Activated CD4-positive, alpha-beta memory T cell treated with anti-CD3 and anti-CD28 coated beads, Interleukin-2, amount 10 ng/mL, durations not matched to agents 7 days and 5 days (primary cell): ENCODE measurements at places on chromosomes 12 and 14. TPM values are rescaled to one million over a fixed set of nuclear protein-coding genes. Genes with fewer than 3 reads are reported as not detected.

The AMDHD1 gene
- 0.40 TPM for total RNA-seq

The GPR162 gene
- not detected for total RNA-seq

DNA sequence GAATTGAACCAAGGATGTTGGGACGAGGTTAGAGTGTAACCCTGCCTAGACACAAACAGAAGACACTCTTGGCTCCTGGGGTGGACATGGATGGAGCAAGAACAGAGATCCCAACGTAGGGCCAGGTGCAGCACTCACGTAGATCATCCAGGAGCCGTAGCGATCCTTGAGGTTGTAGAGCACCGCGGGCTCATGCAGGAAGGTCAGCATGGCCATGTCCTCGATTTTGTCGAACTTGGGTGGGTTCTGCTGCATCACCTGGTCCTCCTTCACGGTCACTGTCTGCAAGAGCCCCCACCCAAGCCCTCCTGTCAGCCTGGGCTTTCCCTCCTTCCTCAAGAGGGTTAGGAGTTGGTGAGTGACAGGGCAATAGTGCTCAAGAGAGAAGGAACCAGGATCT is 2.5 kb downstream of the MYH7 start:
- H3K36me3 ChIP-seq = no peaks in the 10 kb centered on the region
- no peak overlapping the region for H3K27ac ChIP-seq
- no peak for DNase-seq
- no peak overlapping the region for H3K4me3 ChIP-seq

The CHFR gene
- total RNA-seq = 78.7 TPM

The LBHD2 gene
- total RNA-seq = not detected

GRCh38 chr14:33709283-33709682 is 241.6 kb downstream of the EGLN3 start:
- no peaks in the 10 kb centered on the region for H3K4me1 ChIP-seq
- no peaks in the 10 kb centered on the region for H3K27me3 ChIP-seq
- no peak for DNase-seq
- no peak overlapping the region for H3K4me3 ChIP-seq
- no peak overlapping the region for H3K27ac ChIP-seq
- H3K36me3 ChIP-seq = no peaks in the 10 kb centered on the region

DNA sequence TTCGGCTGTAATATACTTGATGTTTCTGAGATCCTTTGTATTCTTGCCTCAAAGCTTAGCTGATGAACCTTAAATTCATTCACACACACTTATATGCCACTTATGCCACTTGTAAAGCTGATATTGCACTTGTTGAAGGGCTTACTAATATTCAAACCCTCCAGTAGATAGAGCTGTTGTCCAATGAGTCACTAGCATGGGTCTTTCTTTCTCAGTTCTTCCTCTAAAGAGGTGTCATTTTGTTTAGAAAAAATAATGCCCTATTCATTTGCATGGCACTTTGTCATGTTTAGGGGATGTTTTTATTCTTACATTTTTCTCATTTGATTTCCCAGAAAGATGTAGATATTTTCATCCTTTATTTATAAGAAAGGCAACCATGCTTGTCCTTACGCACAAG is 56.4 kb downstream of the MON2 start:
- H3K27ac ChIP-seq = no peak overlapping the region
- DNase-seq = no peak
- H3K4me3 ChIP-seq = no peak overlapping the region
- H3K27me3 ChIP-seq = no peaks in the 10 kb centered on the region
- peaks cover 24% of the 10 kb centered on the region for H3K36me3 ChIP-seq

DNA sequence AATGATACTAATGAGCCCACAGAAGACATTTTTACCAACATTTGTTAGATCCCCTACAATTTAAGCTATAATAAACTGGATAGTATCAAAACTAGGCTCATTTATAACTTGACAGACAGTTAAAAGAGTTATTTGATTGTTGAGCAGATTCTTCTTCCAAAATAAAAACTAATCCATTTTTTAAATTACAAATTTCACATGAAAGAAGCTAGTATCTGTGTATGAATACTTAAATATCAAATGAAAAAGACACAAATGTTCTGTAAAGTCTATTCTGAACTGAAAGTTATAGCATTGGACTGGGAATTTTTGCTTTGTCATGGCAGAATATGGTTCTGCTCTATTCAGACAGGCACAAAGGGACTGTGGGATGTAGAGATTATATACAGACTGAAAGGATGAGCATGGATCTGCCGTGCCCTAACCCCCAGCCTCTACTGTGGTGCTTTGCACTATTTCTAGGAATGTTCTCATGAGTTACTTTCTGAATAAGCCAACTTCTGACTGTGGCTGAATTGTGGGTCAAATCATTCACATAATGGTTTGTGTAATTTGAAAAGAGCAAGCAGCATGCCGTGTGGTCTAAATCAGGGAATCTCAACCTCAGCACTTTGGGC is 352.7 kb downstream of the KCNH5 start:
- H3K4me1 ChIP-seq = no peaks in the 10 kb centered on the region
- H3K36me3 ChIP-seq = no peaks in the 10 kb centered on the region
- no peak for DNase-seq
- H3K27ac ChIP-seq = no peak overlapping the region
- no peak overlapping the region for H3K4me3 ChIP-seq

DNA sequence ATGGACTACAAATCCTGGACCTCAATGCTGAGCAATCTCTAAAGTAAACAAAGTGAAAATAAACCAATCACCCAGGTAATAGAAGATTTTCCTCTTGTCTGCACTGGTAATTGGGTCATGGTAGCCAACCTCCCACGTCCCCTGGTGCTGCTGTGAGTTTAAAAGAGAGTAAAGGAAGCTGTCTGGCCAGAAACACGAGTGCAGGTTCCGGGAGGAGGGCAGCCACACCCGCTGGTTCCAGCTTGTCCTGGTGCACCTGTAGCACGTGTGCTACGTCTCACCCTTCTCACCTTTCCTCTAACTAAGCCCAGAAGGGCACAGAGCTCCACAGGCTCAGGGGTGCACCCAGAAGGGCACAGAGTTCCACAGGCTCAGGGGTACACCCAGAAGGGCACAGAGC is 5.4 kb downstream of the CRACR2A start:
- H3K4me3 ChIP-seq = no peak overlapping the region
- peaks cover 83% of the 10 kb centered on the region for H3K4me1 ChIP-seq
- H3K36me3 ChIP-seq = peaks cover 71% of the 10 kb centered on the region
- H3K27me3 ChIP-seq = no peaks in the 10 kb centered on the region

The AEBP2 gene
- total RNA-seq = 48.8 TPM

The ATN1 gene
- 34.6 TPM for total RNA-seq

DNA sequence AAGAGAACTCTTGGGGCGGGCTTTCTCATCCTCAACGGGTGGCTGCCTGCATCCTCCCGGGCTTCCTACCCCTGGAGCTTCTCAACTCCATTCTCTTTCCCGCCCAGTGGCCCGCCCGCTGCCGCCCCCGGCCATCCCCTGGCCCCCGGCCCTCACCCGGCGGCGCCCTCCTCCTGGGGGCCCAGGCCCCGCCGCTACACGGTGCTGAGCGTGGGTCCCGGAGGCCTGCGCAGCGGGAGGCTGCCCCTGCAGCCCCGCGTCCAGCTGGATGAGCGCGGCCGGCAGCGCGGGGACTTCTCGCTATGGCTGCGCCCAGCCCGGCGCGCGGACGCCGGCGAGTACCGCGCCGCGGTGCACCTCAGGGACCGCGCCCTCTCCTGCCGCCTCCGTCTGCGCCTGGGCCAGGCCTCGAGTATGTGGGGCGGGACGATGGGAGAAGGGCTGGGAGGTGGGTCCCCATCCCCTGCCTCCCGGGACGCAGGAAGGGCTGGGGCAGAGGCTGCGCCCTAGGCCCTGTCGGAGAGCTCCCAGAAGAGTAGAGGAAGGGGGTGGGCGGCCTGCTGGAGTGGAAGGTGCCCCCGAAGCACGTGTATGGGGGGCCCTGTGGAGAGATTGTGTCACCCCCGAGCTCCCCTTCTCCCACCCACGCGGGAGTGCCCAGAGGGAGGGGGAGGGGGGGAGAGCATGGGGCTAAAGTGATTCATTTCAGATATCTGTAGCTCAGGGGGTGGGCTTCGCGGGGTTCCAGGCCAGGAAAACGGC is 1.5 kb downstream of the LAG3 start:
- DNase-seq = peak; percentile 42
- peaks cover 31% of the 10 kb centered on the region for H3K36me3 ChIP-seq
- peak overlapping the region; percentile 93 for H3K27ac ChIP-seq
- H3K4me3 ChIP-seq = peak overlapping the region; percentile 85
- peaks cover 7% of the 10 kb centered on the region for H3K27me3 ChIP-seq

The HOXC6 gene
- not detected for total RNA-seq

GRCh38 chr14:74255281-74255680 is 16.0 kb downstream of the VSX2 start:
- H3K4me3 ChIP-seq = no peak overlapping the region
- no peak for DNase-seq
- no peaks in the 10 kb centered on the region for H3K36me3 ChIP-seq
- H3K27ac ChIP-seq = no peak overlapping the region
- peaks cover 14% of the 10 kb centered on the region for H3K4me1 ChIP-seq

The GPR135 gene
- 1.0 TPM for total RNA-seq
